ENCODE measurements at places on chromosomes 16 and 17. TPM values are rescaled to one million over a fixed set of nuclear protein-coding genes. Genes with fewer than 3 reads are reported as not detected.

LPO gene
- total RNA-seq = not detected

GRCh38 chr17:19978805-19979211 lies 1.2 kb upstream of the AKAP10 start:
- DNase-seq = no peak

DNA sequence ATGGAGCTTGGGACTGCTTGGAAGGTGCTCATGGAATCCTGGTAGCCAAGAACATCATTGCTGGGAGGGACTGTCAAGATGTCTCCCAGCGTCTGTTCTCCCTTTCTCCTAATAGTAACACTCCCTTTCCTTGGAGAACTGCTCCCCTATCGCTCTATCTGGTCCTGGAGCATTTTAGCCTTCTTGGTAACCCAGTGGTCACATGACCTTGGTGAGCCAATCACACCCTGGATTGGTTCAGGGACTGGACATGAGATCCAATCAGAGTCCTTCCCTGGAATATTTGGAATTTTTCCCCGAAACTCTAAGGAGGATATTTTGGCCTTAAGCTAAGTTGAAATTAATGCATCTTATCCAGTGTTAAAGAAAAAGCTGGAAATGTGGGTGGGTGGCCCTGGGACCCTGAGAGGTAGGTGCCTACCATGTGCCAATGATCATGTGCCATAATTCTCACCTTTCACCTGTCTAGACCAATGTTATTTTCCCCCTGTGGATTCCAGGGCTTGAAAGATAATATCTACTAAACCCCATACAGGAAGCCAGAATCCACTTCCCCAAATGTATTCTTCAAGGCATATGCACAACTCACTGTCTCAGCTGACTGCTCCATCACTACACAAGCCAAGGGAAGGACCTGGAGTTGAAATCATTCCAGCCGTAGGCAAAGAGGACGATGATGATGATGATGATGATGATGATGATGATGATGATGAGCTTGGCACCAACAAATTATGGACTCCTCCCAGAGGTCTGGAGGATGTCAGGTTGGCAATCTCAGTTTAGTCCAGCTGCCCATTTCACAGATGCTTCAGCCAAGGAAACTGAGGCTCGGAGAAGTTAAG lies 193.2 kb downstream of the RAB11FIP4 start:
- no peak for DNase-seq

DNA sequence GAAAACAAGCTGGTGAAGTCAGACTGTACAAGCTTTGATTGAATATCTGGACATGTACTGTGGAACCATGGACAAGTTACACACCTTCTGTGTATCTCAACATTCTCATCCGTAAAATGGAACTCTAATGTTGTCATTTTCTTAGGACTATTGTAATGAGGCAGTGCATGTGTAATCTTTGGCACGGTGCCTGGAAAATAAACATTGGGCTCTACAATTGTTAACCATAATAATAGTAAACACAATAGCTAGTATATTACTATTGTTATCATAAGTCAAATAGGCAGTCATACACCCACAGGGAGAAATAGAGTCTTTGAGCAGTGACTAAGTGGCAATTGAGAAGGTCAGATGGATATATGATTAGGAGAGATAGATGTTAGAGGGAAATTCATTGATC lies 39.8 kb upstream of the ANKFN1 start:
- DNase-seq = no peak

GRCh38 chr16:50862818-50863643 lies 121.1 kb downstream of the CYLD start:
- DNase-seq = no peak

Data from OCI-LY7 (cell line).